ENCODE measurements at places on chromosomes 6 and 20. TPM values are rescaled to one million over a fixed set of nuclear protein-coding genes. Genes with fewer than 3 reads are reported as not detected.

PRR18 gene
- not detected for total RNA-seq

DNA sequence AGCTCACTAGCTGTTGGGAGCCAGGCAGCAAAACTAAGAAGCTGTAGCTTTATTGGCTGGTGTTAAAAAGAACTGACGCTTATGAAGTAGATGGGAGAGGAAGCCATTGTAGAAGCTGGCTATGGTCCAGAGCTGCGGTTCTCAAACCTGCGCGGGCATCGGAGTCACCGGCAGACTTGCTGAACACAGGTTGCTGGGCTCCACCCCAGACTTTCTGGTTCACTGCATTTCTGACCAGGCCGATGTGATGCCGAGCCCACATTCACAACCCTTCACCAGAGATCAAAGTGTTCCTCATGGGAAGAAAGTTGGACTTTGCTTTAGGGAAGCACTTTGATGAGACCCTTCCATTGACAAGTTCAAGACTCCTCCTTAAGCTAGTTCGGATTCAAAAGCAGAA, 231.6 kb downstream of the QKI start:
- DNase-seq: no peak

C20orf141 gene
- total RNA-seq: not detected

DNA sequence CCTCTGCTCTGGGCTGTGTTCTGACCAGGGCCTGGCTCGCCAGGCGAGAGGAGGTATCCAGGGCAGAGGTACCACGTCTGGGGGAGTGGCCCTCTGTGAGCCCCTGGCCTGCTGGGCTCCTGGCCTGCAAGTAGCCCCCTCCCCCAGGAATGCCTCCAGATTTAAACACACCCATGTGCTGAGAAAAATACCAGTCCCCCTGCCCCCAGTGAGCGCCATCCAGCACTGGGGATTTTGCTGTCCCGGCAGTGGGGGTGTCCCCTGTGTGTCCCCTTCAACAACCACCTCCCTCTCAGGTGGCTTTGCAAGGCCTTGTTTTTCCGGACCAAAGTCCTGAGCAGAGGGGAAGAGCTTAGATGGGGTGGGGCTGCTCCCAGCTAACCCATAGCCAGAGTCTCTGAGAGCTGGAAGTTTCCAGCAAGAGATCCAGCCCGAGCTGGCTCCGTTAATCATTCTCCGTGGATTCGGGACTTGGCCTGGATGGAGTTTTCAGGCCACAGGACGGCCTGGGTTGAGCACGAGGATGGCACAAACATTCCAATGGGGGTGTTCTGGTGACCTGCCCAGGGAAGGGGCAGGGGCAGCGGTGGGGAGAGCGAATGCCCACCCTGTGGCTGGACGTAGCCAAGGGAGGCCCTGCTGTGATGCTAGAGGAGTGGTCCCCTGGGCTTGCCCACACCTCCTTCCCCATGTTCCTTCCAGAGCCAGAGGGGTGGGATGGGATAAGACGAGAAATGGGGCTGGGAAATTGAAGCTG, 29.0 kb downstream of the PCK1 start:
- no peak for DNase-seq

GRCh38 chr6:14074476-14075094, 43.0 kb upstream of the CD83 start:
- DNase-seq: no peak

GRCh38 chr20:3775457-3776108, 5.7 kb downstream of the SPEF1 start:
- DNase-seq: no peak

GRCh38 chr6:33754222-33754621, 7.5 kb upstream of the IP6K3 start:
- DNase-seq: no peak

DNA sequence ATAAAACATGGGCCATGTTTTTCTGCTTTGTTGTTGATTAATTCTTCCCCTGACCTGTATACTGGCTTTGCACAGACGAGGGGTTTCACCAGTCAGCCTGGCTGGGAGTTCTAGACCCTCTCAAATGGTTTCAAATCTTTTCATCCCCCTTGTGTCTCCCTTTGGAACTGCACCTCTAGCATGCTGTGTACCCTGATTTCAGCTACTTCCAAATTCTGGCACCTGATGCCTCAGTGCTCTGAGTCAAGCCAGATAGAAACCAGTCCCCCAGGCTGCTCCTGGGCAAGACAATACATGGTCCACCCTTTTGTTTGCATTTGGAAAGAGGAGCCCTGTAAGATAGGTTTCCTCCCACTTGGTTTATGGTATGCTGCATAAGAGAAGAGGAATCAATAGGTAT, 290.2 kb downstream of the BTBD3 start:
- DNase-seq: peak; percentile 33

PRKN gene
- total RNA-seq: 7.0 TPM

DNA sequence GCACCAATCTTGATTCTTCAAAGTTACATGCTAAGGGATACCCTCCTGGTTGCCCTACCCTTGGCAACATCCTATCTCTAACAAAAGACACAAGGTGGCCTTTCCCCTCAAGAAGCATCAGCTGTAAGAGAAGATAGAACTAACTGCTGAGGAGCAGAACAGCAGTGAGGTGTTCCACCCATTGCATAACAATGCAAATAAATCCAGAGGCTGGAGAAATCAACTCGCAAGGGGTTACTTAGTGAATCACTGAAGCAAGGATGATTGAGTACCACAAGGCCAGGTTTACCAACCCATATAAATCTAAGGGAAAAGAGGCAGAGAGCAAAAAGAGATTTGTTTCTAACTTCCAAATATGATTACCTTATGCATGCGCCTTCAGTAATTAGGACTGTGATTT, 36.7 kb downstream of the F13A1 start:
- DNase-seq: no peak

DNA sequence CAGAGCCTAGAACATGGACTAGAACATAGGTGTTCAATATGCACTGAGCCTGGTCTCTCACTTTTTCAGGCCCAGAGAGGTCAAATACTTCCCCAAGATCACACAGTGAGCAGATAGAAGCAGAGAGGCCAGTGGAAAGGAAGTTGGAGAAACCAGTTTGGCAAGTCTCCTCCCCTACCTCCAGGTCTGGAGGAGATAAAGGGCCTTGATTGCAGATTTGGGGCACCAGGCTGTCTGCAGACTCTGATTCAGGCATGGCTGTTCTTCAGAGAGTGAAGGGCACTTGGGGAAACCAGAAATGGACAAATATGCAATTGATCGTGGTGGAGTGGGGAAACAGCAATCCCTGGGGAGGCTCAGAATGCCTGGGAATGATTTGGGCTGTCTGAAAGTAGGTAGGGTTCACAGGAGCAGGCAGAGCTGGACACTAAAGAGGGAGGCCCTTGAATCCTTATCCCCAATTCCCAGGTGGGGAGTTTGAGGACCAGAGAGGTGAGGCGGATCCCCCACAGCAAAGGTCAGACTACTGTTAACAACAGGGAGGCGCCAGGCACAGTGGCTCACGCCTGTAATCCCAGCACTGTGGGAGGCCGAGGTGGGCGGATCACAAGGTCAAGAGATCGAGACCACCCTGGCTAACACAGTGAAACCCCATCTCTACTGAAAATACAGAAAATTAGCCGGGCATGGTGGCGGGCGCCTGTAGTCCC, 2.3 kb downstream of the PEDS1 start:
- DNase-seq: no peak

DNA sequence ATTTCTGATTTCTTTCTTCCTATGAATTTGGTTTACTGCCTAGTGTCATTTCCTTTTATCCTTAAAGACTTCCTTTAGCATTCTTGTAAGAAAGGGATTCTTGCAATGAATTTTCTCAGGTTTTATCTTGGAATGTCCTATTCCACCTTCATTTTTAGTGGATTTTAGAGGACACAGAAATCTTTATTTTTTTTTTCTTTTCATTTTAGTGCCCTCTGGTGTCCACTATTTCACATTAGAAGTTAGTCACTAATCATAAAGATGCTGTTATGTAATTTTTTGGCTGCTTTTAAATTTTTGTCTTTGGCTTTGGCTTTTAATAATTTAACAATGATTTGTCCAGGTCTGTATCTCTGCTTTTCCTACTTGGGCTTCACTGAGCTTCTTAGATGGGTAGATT, 28.1 kb downstream of the LMBRD1 start:
- no peak for DNase-seq

DNA sequence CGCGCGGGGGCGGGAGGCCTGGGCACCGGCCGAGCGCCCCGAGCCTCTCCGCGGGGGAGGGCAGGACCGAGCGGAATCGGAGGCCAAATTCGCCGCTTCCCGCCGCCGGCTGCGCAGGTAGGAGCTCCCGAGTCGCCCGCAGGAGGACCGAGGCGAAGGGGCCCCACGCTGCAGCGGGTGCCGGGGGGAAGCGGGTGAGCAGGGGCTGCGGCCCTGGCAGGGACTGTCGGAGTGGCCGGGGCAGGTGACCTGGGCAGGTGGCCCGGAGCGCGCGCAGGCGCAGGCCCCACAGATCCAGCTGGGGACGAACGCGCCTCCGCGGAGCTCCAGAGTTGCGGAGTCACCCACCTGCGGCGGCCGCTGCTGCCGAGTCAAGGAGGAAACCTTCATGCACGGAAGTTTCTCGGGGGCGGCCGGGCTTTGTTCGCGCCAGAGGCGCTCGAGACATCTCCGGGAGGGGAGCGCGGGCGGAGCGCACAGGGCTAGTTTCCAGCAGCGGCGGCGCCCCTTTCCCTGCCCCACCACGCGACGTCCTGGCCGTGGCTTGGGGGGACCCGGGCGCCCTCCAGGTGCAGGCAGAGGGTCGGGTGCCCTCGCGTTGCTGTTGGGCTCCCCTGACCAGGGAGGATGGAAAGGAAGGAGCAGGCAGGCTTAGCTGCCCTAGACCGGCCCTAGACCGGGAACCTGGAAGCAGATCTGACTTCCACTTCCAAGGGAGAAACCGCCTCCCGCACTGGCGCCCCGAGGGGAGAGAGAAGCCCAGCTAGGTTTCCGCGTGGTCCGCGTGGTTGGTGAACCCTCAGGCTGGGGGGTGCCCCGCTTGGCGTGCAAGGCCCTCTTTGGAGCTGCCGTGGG, 590 bp downstream of the SLCO4A1 start:
- peak; percentile 44 for DNase-seq

- peak; percentile 28 for DNase-seq
Observed at GRCh38 chr6:1527073-1527457, 82.7 kb upstream of the FOXC1 start.

DNA sequence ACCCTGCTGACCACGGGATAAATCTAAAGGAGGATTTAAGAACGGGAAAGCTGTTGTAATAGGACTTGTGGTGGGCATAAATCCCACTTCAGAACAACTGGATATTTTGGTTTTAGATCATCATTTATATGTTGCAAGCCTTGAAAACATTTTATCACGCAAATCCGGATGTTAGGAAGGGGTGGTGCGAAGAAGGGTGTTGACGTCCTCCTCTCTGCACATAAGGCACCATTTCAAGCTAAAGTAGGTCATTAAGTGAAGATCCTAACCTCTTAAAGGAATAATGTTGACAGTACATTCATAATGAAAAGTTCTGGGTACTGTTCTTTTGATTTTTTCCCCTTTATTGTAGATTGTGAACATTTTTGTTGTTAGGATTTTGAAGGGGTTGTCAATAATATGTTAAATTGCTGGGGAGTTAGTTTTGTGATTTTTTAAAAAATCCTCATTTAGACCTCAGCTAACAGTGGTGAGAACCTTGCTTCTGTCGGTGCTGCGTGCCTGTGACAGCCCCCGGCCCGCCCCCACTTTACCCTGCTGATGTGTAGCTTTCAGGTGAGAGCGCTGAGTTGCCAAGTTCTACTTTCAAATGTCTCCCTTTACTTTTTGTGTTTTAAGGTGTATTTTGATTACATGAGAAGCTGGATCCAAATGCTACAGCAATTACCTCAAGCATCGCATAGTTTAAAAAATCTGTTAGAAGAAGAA, 88.8 kb downstream of the MAP3K4 start:
- no peak for DNase-seq

- no peak for DNase-seq
Observed at GRCh38 chr20:9270831-9271230, 201.9 kb downstream of the PLCB4 start.

PBOV1 gene
- not detected for total RNA-seq

GRCh38 chr20:21682521-21682954, 22.9 kb upstream of the PAX1 start:
- DNase-seq: no peak

PLTP gene
- 29.7 TPM for total RNA-seq

SH3BGRL2 gene
- 47.2 TPM for total RNA-seq

- no peak for DNase-seq
Observed at GRCh38 chr6:56292505-56293181, 45.3 kb upstream of the COL21A1 start.

DNA sequence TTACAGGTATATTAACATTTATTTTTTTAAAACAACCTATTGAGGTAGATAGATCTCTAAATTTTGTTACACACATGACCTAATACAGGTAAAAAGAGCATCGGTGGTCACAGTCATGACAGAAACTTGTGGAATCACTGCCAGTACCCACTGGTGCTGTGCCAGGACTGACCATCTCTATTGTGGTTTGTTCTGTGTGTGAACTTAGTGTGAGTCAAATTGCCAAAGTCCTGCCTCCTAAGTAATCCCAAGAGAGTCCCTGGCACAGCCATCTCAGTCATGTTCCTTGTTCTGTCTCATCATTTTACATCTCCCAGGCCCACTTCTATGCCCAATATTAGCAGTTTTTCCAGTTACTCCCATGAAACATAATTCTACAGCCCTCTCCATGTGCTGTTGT, 21.4 kb downstream of the GSTA2 start:
- no peak for DNase-seq

TSBP1 gene
- not detected for total RNA-seq

- peak; percentile 84 for DNase-seq
Observed at GRCh38 chr6:89610149-89610642, 28.4 kb downstream of the LYRM2 start.

- no peak for DNase-seq
Observed at GRCh38 chr20:9838035-9838377, 870 bp downstream of the PAK5 start.

DNA sequence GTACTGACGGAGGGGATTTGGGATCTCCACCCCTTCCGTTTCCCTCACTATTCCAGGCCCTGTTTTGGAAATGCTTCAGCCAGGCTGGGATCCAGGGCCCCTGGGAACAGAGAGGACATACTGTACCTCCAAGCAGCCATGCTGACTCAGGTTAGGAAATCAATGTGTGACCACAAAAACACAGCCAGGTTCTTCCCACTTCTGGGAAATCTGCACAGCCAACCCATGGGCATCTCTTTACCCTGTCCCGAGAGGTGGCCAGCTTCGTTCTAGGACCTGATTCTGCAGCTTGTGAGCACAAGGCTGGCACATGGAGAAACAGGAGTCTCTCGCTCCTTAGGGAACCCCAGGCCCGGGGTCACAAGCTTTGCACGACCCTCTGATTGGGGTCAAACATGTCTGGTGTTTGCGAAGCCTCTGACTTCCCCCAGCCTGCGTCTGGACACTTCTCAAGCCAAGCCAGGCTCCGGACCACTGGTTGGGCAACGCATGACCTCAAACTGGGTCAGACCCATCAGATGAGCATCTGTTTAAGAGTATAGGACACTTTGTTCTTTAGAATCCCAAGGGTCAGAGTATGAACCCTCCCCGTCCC, 8.3 kb upstream of the TTPAL start:
- peak; percentile 60 for DNase-seq

Measured in glutamatergic neuron (in vitro differentiated cells).